Daoy (cell line): ENCODE measurements at places on chromosomes 11 and 22. TPM values are rescaled to one million over a fixed set of nuclear protein-coding genes. Genes with fewer than 3 reads are reported as not detected.
A peak's percentile ranks its signal among the peaks of the same experiment; 100 is the strongest.

DNA sequence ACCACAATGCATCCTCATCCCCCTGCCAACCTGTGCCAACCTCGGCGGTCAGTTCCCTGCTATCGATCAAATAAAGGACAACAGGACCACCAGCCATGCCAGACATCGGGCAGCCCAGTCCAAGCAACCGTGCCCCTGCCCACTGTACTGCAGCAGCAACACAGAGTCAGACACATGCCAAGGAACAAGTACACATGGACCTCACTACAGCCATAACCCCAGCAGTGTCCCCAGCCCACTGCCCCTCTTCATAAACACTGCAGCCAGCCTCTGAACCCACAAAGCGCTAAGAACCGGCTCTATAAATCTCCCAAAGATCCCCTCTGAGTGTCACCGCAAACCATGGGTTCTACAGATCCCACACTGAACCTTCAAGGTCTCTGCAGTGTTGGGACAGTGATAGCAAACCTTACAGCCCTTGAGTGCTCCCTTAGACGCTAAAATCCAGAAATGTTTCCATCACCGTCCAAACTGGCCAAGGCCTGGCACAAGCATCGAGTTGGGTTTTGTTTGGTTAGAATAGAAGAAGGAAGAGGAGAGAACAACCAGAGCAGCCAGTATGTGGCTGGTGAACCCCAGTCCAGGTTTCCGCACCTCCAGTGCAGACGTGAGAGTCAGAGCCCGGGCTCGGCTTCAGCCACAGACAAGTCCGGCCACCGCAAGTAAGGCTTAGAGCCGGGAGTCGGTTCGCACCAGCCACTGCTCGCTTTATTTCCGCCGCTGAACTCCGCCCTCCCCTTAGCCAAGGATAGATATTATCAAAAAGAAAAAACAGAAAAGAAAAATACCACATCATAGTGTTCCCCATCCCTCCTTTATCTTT, 7.9 kb downstream of the PAX6 start:
- DNase-seq = no peak

Gene SCGB1A1
- not detected in 2 replicates for total RNA-seq

DNA sequence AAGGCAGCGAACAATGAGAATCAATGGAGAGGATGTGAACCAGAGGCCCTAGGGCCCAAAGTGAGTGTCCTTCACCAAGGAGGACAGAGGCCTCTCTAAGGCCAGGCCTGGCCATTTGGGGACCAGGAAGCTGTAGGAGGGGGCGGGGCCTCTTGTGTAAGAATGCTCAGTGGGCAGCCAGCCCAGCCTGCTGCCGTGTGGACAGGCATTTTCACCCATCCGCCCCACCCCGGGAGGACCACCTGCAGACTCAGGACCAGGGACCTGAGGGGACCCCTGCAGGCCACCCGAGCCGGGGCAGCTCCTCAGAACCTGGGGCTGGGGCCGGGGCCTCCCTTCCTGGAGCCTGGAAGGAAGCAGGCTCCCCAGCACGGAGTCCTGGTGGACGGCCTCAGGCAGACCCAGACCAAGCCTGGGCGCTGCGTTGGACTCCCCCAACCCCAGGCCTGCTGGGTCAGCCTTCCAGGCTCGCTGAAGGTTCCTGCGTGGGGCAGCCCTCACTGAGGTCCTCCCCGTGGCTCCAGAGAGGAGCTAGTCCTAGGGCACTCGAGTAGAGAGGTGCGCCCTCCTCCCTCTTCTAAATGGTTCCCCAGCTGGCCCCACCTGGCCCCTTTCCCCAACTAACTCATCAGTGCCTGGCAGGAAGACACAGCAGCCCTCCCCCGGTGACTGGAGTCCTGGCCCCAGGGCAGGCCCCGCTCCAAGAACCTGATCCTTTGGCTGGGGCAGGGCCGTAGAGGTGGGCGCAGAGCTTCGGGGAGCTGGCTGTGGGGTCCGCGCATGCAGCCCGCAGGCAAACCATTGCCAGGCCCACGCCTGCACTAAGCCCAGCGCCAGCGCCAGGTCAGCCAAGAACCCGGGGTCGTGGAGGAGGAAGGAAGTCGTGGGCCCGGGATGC, 1.5 kb upstream of the TRABD start:
- DNase-seq = no peak

DNA sequence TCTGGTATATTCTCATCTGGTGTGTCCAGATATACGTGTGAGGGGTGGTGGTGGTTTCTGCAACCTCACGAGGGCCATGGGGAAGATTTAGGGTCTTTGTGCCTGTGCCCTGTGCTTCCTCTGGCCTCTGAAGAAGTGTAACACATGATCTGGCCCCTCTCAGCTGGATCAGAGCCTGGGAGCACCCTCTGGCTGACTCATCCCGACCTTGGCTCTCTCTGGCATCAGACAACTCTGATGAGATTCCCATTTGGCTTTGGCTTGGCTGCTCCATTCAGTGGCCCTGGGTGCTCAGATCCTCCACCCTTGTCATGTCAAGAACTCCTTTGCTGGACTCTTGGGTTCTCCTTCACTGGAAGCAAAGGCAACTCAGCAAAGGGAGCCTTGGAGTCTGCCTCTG, 45.2 kb downstream of the RASSF10 start:
- DNase-seq = peak; percentile 61

DNA sequence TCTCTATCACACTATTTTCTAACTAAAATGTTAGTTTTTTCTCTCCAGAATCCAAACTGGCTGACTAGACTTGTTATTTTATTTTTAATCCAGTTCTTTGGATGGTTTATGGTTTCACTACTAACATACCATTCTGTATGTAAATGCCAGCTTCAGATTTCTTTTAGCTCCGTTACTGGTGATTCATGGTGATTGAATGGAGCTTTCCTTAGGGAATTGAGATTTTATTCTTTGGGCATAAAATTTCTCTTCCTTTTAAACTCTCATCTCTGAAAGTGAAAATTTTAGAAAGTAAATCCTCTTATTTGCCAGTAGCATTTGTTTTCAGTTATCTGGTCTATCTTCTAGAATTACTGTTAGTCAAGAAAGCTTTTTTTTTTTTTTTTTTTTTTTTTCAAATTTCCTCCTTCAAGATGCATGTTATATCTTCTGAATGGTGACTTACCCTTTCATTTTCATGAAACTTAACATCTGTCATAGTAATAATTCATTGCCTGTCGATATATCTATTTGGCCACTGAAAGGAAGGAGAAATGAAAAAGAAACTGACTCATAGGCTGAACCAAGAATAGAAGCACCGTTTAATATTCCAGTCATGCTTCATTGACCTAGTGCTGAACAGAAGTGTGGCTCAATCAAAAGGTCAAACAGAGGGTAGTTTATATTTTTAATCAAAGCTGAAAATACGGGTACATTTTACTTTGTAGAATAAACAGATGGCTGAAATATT, 6.4 kb downstream of the ENDOD1 start:
- no peak for DNase-seq

GRCh38 chr11:66973956-66974580, 1.0 kb upstream of the C11orf86 start:
- DNase-seq = no peak

GRCh38 chr22:29503811-29504372, 23.9 kb downstream of the NEFH start:
- peak; percentile 24 for DNase-seq
